Esophagus muscularis mucosa (tissue), 4 donors: ENCODE measurements at places on chromosomes 4 and X.
A peak's percentile ranks its signal among the peaks of the same experiment; 100 is the strongest.

DNA sequence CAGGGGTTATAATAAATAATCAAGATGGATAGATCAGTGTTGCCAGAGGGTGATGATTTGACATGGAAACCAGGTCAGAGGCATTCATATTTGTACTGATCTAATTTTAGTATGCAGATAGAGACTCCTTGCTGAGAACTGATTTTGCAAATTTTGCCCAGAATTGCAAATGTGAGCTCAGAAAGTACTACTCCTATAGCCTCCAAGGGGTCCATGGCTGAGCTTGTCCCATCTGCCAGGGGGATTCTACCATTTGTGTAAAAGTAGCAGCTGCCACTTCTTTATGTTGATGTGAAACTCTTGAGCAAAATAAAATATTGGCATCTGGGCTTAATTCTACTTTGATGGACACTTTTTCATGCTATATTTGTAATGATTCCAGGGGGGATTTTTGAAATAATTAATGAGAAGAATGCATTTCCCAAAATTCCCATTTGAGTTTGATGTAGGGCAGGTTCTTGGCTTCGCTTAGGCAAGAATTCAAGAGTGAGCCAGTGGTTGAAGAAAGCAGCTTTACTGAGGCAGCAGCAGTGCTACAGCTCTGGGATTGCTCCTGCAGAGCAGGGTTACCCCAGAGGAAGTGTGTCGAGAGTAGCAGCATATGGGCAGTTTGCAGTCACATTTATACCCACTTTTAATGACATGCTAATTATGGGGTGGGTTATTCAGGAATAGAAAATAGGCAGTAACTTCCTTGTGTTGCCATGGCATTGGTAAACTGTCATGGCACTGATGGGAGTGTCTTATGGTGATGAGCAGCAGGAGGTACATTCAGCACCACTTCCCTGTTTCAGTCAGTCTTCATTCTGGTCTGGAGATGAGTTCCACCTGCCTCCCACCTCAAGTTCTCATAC, 38.7 kb upstream of the DCLK2 start:
- DNase-seq, result no peak

- no peak for DNase-seq
These were observed 395.3 kb upstream of the PITX2 start for GRCh38 chr4:111018216-111018615.

DNA sequence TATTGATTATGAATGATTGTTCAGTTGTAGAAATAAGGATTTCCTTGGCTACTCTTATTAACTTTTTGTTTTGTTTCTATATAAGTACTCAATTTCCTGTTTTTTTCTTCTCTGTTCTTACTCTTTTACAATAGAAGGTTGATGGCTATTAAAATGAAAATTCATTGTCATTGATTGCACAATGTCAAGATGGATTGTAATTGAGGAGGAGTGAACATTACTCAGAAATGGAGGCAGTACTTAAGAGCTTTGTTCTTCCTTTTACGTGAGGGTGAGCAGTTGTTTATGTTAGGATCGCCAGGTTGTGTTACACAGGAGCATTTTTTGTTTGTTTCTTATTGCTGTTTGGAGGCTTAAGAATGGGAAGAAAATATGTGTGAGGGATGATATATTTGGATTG, 2062.4 kb downstream of the ARAP2 start:
- no peak for DNase-seq

GRCh38 chr4:36282503-36283030, 1.2 kb downstream of the DTHD1 start:
- no peak for DNase-seq

DNA sequence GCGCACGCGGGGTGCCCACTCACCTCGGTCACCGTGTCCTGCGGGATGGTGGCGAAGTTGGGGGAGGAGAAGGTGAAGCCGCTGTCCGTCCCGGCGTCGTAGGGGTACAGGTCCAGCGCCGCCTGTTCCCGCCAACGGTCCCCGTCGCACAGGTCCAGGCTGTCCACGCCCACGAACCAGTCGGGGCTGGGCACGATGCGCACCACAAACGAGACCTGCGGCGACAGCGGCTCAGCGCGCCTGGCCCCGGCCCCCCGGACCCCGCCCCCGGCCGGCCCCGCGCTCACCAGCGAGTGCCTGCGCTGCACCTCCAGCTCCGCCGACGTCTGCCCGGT, 1.4 kb downstream of the SPON2 start:
- DNase-seq, result peak; percentile 86

GRCh38 chr4:59676389-59676788, 1523.7 kb upstream of the ADGRL3 start:
- DNase-seq, result no peak

DNA sequence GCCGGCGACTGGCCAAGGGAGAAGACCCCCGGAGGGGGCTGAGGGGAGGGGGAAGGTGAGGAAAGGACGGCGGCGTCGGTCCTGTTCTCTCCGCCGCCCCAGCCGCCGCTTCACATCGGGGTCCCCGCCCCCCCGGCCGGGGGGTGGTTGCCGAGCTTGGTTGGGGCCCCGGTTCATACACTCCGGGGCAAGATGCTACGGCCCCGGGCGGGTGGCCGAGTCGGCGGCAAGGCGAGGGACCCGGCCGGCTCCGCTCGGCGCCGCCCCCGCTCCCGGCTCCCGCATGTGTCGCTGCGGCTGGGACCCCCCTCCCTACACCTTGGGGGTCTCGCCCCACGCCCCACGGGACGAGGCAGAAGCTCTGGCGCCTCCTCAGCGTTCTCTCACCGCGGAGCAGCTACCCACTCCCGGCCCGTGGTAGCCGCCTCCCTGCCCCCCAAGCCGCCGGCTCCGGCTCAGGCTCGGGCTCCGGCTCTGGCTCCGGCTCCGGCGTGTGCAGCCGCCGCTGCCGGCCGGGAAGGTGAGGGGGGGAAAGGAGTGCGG, 461 bp downstream of the FBXW7 start:
- no peak for DNase-seq

DNA sequence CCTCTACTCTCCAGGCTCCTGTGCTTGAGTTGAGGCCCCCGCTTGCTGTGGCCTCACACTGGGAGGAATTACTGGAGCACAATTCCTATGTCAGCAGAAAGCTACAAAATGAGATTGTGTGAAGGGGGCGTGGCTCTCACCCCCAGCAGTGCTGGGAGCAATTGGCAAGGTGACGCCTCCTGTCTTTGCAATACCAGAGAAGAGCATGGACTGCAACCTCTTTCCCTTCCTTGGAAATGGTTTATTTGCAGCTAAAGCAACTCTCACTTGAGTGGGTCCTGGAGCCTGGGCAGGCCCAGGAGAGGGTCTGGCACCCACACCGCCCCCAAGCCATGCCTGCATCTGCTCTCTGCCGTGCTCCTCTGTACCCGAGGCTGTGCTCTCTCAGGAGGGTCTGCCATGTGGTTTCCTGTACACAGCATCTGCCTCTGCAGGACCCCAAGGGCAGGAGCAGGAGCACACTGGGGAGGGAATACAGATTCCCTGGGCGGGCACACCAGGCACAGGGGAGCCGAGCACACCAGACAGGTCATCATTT, 32.9 kb upstream of the HGFAC start:
- no peak for DNase-seq

GRCh38 chr4:169383724-169384123, 113.0 kb upstream of the SH3RF1 start:
- DNase-seq, result no peak

DNA sequence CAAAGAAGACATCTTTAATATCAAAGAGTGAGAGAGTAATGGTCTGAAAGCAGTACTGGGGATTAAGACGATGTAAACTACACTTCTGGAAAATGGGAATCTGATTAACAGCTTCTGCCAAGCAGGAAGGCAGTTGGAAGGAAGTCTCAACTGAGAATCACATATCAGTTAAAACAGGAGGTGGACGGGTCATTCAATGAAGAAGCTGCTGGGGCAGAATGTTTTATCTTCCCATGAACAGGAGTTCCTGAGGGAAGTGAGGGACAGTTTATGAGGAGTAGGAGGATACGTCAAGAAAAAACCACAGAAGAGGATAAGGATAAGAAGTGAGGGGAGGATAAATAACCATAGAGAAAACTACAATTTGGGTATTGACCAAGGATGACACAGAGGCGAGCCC, 38.7 kb upstream of the MAGEA10 start:
- DNase-seq, result no peak
